ENCODE measurements at places on chromosomes 12 and 14.
A peak's percentile ranks its signal among the peaks of the same experiment; 100 is the strongest.

DNA sequence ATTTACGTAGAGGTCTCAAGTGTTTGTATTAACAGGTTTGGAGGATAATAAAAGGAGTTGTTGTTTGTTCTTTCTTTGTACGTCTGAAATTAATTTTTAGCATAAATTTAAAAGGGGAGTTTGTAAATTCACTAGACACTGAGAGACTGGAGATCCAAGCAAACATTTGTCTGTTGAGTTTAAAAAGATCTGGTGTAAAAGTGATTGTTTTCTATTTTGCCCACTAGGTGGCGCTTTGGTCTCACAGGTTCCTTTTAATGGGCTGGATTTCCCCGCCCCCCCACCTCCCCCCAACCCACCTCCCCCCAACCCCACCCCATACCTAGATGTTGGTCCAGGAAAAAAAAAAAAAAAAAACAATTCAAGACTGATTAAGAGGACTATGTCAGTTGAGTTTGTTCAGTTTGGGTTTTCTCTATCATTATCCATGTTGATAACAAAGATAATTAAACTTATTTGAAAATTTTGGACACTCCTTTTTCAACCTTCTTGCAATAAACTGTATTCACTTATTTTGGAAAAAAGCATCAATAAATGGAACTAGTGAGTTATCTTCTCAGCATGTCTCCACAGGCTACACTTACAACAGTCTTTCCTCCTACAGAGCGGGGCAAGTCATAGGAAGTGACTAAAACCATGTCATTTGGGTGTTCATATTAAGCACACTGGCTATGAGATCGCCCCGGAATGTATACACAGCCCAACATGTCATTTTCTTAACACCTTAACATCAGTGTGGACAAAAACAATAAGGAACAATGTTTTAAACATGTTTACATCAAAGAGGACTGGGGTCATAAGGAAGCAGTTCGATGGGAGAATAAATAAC, 841.1 kb downstream of the NRXN3 start:
- H3K27me3 ChIP-seq, result no peaks in the 10 kb centered on the region
- H3K4me1 ChIP-seq, result no peaks in the 10 kb centered on the region
- no peaks in the 10 kb centered on the region for H3K36me3 ChIP-seq
- no peak overlapping the region for H3K4me3 ChIP-seq
- no peak overlapping the region for H3K27ac ChIP-seq

DNA sequence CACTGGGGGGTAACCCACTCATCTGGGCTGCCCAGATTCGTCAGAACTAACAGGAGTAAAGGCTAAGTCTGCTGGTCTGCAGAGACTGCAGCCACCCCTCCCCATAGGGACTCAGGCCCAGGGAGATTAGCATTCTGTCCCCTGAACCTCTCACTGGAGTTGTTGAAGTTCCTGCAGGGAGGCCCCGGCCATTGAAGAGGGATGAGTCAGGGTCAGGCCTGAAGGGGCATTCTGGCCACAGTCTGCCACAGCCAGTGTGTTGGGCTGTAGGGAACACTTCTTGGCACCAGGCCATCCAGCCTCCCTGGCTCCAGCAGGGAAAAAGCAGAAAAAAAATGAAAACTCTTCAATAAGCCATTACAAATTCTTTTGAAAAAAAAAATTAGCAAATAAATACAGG, 35.3 kb downstream of the KLRK1 start:
- H3K4me1 ChIP-seq, result no peaks in the 10 kb centered on the region
- H3K27me3 ChIP-seq, result no peaks in the 10 kb centered on the region
- H3K27ac ChIP-seq, result no peak overlapping the region
- H3K4me3 ChIP-seq, result no peak overlapping the region

DNA sequence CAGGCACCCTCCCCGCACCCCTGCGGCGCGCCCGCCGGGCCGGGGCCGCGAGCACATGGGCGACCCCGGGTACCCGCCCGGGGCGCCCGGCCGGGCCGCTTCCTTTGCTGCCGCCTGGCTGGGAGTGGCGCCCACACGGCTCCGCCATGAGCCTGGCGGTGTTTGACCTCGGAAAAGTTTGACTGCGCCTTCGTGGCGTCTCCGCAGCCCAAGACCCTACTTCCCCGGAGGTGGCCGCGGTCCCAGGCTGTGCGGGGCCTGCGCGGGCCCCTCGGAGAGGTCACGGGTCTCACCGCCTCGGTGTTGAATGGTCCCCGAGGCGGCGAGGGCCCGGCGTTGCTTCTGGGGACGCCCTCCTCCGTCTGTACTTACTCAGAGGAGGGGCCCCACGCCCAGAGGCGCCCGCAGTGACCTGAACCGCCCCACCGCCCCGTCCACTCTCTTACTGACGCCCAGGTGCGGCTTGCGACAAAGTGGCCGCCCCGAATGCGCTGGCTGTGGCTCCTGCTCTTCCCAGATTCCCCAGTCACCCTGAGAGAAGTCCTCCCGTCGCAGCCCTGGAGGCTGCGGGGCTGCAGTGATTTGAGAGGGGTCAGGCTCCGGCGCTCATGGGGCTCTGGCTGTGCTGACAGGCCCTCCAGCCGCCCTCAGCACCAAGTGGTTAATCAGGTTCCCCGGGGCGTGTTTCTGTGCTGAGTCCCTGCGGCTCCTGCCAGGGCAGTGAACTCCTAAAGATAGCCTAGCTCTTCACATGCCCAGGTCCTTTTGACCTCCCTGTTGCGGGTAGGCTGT, 5.8 kb downstream of the KMT5A start:
- peaks cover 10% of the 10 kb centered on the region for H3K36me3 ChIP-seq
- H3K27me3 ChIP-seq, result no peaks in the 10 kb centered on the region
- H3K4me3 ChIP-seq, result peak overlapping the region; percentile 78
- H3K4me1 ChIP-seq, result peaks cover 54% of the 10 kb centered on the region
- peak overlapping the region; percentile 0 for H3K27ac ChIP-seq
- no peak for DNase-seq

DNA sequence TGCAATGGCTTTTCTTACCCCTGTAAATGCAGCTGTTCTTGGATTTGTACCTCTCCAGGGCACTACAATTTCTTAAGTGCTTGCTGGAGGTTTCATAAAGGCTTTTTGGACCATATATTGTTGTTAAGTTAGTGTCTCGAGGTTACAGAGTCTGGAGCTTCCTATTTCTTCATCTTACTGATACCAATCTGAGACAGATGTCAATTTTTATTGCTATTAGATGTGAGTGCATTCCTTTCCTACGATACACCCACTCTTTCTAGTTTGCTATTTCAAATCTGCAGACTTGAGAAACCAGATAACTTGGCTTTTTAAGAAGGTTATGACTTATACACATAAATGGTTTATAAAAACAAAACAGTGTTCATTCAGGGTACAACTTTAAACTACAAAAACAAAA, 2.1 kb downstream of the NOXRED1 start:
- H3K27ac ChIP-seq, result no peak overlapping the region
- no peak for DNase-seq
- peaks cover 59% of the 10 kb centered on the region for H3K36me3 ChIP-seq
- no peaks in the 10 kb centered on the region for H3K4me1 ChIP-seq

DNA sequence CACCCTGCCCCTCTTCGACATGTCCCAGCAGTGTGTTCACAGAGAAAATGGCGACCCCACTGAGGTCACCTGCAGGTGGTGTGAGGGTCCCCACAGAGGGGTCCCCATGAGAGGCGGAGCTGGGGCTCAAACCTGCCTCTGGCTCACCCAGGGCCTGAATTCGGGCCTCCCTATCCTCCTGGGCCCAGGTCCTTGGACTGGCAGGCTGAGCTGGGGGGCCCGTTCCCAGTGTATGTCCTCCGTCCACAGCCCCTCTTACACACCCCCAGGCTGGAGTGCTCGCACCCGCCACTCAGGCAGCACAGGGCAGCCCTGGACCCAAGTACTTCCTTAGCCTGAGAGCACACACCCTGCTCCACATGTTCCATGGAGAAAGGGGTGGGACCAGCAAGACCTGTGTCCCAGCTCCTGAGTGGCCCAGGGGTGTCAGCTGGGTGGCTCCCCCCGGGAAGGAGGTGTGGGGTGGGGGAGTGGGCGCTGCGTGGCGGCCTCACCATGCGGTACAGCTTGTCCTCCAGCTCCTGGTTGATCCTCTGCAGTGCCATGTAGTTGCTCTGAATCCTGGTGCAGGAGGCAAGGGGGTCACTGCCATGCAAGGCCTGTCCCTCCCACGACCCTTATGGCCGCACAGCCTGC, 42.6 kb downstream of the BEGAIN start:
- no peak overlapping the region for H3K4me3 ChIP-seq
- peaks cover 32% of the 10 kb centered on the region for H3K4me1 ChIP-seq
- DNase-seq, result no peak
- H3K36me3 ChIP-seq, result no peaks in the 10 kb centered on the region

DNA sequence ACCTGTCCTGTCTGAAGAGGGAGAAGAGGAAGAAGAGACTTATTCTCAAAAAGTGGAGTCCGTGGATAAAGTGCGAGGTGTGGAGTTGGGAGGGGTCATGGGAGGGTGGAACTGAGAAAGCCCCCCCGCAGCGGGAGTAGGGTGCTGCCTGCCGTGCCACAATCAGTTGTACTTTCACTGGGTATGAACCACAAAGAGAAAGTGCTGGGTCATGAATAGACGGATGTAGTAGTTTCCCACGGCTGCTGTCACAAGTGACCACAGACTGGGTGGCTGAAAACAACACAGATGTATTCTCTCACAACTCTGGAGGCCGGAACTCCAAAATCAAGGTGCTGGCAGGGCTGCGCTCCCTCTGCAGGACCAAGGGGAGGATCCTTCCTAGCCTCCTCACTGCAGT, 5.5 kb downstream of the DNAH10 start:
- no peaks in the 10 kb centered on the region for H3K27me3 ChIP-seq
- peak; percentile 66 for DNase-seq
- peaks cover 15% of the 10 kb centered on the region for H3K4me1 ChIP-seq
- no peak overlapping the region for H3K27ac ChIP-seq
- peak overlapping the region; percentile 12 for H3K4me3 ChIP-seq

DNA sequence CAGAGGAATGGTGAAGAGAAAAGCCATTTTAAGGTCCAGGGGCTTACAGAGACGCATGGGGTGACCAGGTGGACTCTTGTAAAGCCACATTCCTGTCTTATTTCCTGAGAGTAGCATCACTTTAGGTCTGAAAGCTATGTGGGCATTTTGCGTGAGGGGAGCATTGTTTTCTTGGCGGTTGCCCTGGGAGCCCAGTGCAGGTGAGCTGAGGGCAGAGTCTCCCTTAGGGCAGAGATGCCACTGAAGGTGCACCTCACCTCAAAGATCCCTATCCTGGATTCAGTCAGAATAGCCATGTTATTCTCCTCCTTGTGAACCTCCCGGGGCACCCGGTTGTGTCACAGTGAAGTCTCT, 12.4 kb downstream of the GLRX5 start:
- H3K36me3 ChIP-seq, result peaks cover 4% of the 10 kb centered on the region
- DNase-seq, result no peak
- H3K4me3 ChIP-seq, result no peak overlapping the region
- no peak overlapping the region for H3K27ac ChIP-seq
- H3K27me3 ChIP-seq, result no peaks in the 10 kb centered on the region

- no peak overlapping the region for H3K27ac ChIP-seq
- H3K27me3 ChIP-seq, result no peaks in the 10 kb centered on the region
- no peak overlapping the region for H3K4me3 ChIP-seq
- peaks cover 17% of the 10 kb centered on the region for H3K4me1 ChIP-seq
Observed at GRCh38 chr12:2453761-2454090, 341.0 kb upstream of the FKBP4 start.

- H3K36me3 ChIP-seq, result no peaks in the 10 kb centered on the region
- H3K27ac ChIP-seq, result no peak overlapping the region
- no peaks in the 10 kb centered on the region for H3K27me3 ChIP-seq
- no peaks in the 10 kb centered on the region for H3K4me1 ChIP-seq
- no peak for DNase-seq
Observed at GRCh38 chr14:106395456-106396050, 869.2 kb downstream of the TMEM121 start.

DNA sequence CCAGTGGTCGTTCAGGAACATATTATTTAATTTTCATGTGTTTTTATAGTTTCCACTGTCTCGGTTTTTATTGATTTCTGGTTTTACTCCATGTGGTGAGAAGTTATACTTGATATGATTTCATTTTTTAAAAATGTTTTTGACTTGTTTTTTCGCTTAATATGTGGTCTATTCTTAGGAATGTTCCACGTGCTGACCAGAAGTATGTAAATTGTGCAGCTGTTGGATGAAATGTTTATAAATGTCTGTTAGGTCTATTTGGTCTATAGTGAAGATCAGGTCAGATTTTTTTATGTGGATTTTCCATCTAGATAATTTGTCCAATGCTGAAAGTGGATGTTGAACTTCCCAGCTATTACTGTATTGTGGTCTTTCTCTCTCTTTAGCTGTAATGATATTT, 433.8 kb upstream of the MIS18BP1 start:
- H3K27me3 ChIP-seq, result no peaks in the 10 kb centered on the region

DNA sequence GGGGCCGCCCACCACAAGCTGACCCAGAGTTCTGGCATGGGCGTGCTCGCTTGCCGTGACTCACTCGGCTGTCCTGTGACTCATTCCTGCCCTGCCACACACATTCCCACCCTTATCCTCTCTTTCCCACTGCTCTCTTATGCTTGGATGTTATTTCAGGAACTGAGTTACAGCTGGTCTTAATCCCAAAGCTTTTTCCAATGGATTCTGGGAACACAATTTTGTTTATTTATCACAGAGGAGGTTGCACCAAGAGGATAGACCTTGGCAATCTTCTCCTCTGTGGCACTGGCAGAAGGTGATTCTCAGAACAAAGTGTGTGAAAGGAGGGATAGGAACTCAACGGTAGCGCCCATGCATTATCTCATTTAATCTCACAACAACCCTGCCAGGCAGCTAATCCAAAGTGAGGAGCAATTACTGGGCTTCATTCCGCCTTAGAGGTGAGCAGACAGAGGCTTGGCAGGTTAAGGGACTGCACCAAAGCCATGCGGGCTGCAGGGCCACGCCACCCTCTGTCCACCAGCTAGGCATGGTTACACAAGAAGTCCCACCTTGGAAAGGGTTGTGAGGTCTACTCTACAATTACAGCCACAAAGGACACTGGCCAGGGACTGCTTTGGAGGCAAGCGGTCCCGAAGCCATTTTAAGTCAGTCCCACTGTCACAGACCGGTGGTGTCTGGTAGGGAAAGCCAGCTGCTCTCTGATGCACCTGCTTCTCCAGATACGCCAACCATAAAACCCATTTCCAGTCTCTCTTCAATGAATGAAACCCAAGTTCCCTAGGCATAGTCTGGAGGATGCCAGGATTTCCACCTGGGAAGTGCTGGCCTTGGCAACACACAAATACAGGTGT, 32.9 kb downstream of the SYNE3 start:
- DNase-seq, result peak; percentile 40
- no peak overlapping the region for H3K27ac ChIP-seq
- peaks cover 8% of the 10 kb centered on the region for H3K4me1 ChIP-seq
- H3K4me3 ChIP-seq, result no peak overlapping the region
- peaks cover 39% of the 10 kb centered on the region for H3K36me3 ChIP-seq
- H3K27me3 ChIP-seq, result no peaks in the 10 kb centered on the region

GRCh38 chr12:128976120-128976738, 123.0 kb downstream of the GLT1D1 start:
- no peaks in the 10 kb centered on the region for H3K27me3 ChIP-seq
- no peak overlapping the region for H3K27ac ChIP-seq

- H3K27ac ChIP-seq, result no peak overlapping the region
- no peaks in the 10 kb centered on the region for H3K4me1 ChIP-seq
- no peaks in the 10 kb centered on the region for H3K27me3 ChIP-seq
- no peak for DNase-seq
Observed at GRCh38 chr12:49476091-49476490, 62.7 kb upstream of the KCNH3 start.

- no peaks in the 10 kb centered on the region for H3K27me3 ChIP-seq
- H3K4me1 ChIP-seq, result no peaks in the 10 kb centered on the region
- H3K4me3 ChIP-seq, result no peak overlapping the region
- H3K36me3 ChIP-seq, result no peaks in the 10 kb centered on the region
- no peak overlapping the region for H3K27ac ChIP-seq
Observed at GRCh38 chr12:91274916-91275315, 92.3 kb upstream of the DCN start.

- DNase-seq, result peak; percentile 40
- H3K4me1 ChIP-seq, result peaks cover 54% of the 10 kb centered on the region
- H3K27me3 ChIP-seq, result no peaks in the 10 kb centered on the region
- no peaks in the 10 kb centered on the region for H3K36me3 ChIP-seq
- H3K4me3 ChIP-seq, result no peak overlapping the region
Observed at GRCh38 chr12:2359725-2360629, 307.2 kb downstream of the CACNA1C start.
